Jurkat, Clone E6-1 (cell line): ENCODE measurements at places on chromosomes 1 and 21.
A peak's percentile ranks its signal among the peaks of the same experiment; 100 is the strongest.

DNA sequence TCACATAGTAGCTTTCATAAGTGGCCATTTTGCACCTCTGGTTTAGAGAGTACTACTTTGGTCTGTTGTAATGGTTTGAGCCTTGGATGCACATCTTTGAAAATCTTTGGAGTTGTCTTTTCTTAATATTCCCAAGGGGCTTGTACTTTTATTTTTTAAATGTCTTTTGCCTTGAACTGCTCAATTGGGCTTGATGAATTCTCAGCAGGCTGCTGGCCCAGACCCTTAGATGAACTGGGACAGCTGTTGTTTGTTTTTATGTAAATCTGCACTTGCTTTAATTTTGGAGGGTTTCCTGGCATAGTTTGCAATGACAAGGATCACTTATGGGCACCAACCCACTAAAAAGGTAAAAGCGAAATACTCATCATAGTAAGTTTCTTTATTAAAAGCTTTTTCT lies 24.9 kb downstream of the NGF start:
- DNase-seq: no peak

- DNase-seq: no peak
These were observed 174.2 kb downstream of the TNR start for GRCh38 chr1:175569117-175569743.

GRCh38 chr1:30286241-30286987 lies 437.0 kb downstream of the MATN1 start:
- no peak for DNase-seq

DNA sequence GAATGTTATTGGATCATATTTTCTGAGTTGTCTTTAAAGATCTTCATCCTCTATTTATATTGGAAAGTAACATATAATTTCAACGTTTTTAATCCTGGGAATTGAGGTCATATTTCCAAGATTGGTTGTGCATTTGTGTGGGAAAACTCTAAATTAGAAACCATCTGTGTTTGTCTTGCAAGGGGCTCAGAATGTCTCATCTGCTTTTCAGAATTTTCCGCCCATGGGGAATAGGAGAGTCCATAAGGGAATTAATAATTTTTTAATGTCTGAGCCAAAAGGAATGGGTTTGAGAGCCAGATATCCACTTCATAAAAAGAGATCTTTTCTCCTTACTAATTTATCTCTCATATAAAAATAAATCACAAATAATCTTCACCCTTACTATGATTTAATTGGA lies 84.8 kb upstream of the MAP1LC3C start:
- DNase-seq: no peak

GRCh38 chr1:32321712-32322291 lies 14.2 kb downstream of the MARCKSL1 start:
- DNase-seq: peak; percentile 70

DNA sequence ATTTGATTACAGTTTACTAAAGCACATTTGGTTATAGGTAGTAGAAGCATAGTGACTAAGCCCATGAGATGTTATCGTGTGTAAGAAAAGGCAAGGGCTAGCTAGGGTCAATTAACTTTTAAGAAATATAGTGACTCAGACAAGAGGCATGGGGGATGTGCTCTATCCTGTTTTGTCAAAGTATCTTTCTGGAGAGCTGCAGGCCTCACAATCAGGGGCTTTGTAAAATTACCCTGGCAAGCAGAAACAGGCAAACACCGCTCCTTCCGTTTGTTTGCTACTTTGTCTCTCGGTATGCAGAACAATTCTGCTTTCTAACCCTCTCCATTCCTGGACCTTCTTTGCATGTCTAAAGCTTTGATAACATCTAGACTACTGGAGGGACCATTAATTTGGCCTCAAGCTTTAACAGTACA lies 26.1 kb upstream of the ZNF697 start:
- no peak for DNase-seq

DNA sequence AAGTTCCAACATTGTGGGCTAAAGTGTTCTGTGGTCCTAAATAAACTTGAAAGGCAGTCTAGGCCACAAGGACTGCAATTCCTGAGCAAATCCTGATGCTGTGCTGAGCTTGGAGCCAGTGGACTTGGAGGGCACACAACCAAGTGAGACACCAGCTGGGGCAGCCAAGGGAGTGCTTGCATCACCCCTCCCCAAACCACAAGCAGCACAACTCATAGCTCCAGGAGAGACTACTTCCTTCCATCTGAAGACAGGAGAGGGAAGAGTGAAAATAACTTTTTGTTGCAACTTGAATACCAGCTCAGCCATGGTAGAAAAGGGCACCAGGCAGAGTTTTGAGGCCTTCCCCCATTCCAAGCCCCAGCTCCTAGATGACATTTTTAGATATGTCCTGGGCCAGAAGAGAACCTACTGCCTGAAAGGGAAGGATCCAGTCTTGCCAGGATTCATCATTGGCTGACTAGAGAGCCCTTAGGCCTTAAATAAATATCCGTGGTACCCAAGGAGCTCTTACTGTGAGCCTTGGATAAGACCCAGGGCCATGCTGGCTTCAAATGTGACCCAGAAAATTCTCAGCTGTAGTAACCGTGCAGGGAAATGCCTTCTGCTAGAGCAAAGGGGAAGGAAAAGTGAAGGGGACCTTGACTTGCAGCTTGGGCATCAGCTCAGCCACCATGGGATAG lies 35.4 kb upstream of the LRRC8B start:
- DNase-seq: peak; percentile 74

DNA sequence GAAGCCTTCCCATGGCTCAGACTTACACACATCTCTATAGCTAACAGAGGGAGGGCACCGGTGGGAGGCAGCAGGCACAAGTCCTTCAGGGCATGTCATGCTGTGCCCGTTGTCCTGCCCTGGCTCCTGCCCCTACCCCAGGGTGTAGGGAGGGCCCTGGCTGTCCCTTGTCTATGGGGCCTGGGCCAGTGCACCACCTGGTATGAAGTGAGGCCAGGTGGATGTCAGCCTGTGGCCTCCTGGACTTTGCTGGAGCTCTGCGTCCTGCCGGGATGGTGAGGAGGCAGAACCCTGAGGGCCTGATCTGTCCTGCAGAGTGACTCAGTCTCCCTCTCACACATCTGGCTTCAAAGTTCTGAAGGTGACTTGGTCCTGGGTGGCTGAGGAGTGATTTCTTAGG lies 47.3 kb upstream of the GPR37L1 start:
- no peak for DNase-seq

DNA sequence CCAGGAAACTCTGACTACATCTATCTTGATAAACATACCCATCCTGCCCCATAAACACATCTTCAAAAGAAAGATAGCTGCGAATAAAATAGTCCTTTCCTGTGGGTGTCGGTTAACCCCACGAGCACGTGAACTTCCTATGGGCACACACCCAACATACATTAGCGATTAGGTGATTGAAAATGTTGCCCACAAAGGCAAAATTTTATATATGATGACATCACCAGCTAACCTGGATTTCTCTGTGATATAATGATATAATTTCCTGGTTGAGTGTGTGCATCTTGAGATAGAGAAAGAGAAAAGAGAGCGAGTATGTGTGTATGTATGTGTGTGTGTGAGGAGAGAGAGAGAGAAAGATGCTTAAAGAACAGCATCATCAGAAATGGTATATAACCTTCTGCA lies 296.1 kb downstream of the PTPRC start:
- DNase-seq: peak; percentile 97

- DNase-seq: no peak
These were observed 11.5 kb downstream of the SLC45A1 start for GRCh38 chr1:8329439-8329838.

DNA sequence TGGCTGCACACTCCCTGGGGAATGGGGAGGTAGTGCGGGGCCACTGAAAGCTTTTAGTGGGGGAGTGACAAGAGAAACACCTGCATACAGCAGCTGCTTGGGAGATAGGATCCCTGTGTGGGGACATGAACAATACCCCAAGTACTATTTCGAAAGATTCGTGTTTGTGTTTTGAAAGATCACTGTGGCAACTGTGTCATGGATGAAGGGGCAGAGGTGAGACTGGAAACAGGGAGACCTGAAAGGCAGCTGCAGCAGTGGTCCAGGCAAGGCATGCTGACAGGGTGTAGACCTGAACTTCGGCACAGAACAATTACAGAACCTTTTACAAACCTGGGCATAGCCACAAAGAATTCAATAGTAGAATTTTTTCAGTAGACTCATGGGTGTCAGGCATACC lies 32.9 kb downstream of the TENT5C start:
- DNase-seq: no peak

DNA sequence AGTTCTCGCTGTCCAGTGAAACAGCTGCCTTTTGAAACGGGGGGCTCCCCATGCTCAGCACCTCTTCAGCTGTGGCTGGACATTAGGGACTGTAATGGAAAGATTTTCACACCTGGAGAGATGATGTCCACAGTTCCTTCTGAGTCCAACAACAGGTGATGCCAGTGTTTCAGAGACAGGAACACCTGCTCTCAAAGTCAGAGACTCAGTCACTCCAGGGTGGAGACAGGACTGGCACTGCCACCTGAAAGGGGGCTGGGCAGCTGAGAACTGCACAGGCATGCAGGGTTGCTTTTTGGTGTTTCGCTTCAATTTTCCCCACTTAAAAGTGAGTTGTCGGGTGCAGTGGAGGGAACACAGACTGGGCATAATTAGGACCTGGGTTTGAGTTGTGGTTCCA lies 124.8 kb downstream of the GALNT2 start:
- no peak for DNase-seq

DNA sequence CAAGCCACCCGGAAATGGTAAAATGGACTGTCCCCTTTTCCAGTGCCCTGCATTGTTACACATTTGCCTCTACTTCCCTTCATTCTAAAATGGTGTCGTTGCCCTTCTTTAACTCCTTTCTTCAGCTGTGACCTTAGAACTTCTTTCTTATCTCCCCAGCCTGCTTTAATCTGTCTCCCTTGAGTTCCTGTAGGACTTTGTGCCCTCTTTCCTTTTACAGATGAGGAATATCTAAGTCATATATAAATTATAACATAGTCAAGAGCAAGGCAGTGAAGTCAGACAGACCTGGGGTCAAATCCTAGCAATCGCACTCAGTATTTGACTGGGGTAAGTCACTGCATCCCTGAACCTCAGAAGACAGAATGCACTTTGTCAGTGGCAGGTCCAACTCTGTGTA lies 31.4 kb upstream of the TMEM222 start:
- DNase-seq: no peak

DNA sequence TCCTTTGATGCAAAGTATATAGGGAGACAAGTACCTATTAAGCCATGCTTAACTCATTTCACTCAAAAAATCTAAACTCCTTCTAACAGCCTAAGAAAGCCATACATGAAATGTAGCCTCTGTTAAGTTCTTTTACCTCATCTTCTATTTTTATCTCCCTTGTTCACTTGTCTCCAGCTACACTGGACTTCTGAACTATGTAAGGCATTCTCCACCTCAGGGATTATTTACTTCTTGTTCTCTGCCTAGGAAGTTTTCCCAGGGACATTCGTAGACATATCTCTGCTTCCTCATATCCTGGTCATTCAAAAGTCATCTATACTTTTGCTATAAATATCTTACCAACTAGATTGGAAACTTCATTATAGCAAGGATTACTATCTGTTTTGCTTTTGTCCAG lies 96.9 kb downstream of the COP1 start:
- no peak for DNase-seq

GRCh38 chr21:31677047-31677446 lies 17.6 kb downstream of the SOD1 start:
- DNase-seq: no peak

DNA sequence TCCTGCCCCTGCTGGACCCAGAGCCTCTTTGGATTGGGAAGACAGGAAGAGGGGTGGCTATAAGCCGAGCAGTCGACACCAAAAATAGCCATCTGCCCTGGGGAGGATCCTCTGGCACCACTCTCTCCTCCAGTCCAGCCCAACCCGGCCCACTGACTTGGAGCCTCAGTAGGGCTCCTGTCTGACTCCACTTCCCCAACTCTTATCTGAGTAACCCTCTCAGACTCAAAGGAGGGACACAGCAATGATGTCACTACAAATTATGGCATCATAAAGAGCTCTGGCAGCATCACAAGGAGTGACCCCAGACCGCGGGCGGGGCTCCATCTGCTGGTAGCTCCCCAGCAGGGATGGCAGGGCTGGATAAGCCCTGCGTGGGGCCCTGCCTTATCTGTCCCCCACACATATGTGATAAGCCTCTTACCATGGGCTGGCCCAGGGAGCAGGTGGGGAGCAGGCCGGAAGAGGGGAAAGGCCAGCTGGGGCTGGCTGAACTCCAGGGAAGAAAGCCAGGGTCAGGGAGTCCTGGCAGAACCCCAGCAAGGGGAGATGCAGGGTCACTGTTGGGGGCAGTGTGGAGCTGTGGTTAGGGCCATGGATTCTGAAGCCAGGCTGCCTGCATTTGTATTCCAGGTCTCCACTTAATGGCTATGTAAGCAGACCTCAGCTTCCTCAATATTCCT lies 4.6 kb upstream of the SLC6A9 start:
- DNase-seq: no peak

DNA sequence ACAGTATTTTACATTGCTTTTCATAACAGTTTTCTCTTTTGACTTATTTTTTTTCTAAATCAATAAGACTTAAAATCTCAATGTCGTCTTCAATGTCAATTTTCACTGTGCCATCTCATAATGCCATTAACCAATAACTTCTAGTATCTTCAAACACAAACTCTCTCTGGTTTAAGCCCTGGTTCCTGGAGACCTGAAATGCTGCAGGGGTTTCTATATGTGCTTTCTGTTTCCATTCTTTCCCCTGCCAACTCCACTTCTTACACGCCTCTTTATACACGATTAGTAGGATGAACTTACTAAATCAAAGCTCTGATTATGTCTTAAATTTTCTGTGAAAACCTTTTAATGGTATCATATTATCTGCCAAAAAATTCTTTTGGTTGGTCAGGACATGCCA lies 191.4 kb downstream of the AMY1C start:
- DNase-seq: no peak

DNA sequence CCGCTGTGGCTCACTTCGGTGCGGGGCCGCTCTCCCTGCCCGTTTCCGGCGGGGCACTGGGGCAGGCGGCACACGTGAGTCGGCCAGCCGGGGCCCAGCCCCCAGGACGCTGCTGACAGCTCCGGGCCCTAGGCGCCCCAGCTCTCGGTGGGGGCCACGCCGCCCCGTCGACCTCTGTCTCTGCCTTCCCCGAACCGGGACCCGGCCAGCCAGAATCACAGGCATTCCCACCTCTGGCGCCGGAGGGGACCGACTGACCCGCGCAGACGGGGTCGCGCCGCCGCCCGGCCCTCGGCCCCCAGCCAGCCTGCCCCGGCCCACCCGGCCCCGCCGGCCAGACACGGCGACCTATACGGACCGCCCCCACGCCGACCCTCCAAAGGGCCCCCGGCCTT lies 755 bp downstream of the SCMH1 start:
- no peak for DNase-seq

DNA sequence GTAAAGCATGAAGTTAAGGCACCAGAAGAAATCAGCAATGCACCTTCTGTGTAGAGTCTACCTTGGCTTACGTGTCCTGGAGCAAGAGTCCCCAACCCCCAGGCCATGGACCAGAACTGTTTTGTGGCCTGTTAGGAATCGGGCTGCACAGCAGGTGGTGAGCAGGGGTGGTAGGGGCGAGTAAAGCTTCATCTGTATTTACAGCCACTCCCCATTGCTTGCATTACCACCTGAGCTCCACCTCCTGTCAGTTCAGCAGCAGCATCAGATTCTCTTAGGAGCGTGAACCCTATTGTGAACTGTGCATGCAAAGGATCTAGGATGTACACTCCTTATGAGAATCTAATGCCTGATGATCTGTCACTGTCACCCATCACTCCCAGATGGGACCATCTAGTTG lies 21.5 kb downstream of the ZMYND12 start:
- no peak for DNase-seq

- DNase-seq: no peak
These were observed 75.9 kb upstream of the VCAM1 start for GRCh38 chr1:100643471-100644196.

GRCh38 chr1:30704271-30704670 lies 19.1 kb downstream of the MATN1 start:
- no peak for DNase-seq
